ENCODE measurements at places on chromosomes 4 and X.

- no peak for DNase-seq
These were observed 67.8 kb downstream of the ZNF674 start for GRCh38 chrX:46477435-46477834.

DNA sequence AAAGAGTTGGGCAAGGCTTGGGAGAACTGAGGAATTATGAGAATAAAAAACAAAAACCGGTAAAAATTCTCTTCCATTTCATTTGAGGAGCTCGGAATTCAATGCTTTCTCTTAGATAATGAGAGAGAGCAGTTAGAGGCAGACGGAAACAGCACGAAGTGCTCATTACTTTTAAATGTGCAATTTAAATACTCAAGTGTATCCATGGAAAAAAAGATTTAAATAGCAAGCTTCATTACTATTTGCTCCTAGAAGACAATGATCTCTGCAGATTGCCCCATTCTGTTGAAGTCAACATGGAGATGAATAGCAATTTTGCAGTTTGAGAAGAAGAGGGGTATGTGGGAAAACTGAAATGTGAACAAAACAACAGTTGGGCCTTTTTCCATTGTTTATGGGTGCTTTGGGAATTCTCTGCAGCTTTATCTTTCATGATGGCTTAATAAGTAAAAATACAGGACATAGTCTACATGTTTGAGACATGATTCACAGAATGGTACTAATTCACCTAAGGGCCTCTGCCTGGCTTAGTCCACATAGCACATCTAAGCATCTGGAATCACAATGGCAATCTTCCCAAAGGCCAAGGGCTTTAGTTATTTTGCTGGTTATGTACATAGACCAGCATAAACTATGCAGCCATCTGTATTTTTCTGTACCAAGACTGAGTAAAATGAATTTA is 512.7 kb upstream of the FAT1 start:
- DNase-seq = peak; percentile 4

GRCh38 chr4:17595471-17596005 is 18.5 kb downstream of the LAP3 start:
- DNase-seq = no peak

DNA sequence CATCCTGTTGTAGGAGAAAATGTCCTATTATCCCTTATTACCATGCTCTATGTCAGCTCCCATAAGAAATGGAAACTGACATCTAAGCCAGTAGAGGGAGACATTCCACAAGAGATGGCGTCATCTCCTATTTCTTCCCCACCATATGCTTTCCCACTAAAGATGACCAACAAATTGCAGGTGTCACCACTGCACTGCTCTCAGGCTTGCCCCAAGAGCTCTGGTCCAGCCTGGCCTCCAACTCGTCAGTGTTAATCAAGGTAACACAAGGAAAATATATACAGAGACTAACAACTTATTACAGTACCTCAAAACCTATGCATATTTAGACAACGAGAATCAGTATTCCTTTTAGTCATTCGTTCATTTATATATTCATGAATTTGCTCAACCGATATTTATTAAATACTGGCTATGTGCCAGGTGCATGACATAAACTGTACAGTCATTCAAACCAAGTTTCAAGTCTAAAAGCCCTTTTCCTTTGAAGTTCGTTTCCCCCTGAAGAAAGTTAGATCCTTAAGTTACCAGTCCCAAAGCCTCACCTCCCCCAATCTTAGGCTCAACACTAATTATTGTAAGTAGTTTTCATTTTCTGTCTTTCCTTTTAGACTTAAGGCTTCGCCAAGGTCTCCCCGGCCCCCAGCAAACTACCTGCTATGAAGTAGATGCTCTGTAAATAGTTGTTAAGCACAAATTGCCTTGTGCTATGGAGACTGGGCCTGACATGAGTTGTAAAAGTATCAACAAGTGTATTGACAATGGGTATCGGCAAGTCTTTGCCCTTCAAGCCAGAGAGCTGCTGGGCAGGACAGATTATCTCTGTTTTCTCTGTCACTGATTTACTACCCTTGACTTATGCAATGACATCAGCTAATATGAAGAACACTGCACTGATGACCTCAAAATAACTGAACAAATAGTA is 3.1 kb upstream of the FGB start:
- peak; percentile 35 for DNase-seq

DNA sequence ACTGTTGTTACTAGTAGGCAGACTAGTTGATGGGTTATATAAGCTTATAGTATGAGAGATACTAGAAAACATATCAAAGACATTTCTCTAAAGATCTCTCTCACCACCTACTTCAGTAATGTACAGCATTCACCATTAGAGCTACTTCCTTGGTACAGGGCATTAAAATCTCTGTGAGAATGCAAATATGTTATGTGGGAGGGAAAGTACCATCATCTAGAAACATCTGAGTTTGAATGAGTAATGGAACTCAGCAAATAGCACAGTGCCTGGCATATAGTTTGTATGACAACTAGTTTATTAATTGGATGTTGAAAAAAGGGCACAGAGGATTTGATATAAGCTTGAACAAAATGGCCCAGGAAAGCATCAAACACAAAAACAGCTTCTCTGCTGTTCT is 211.1 kb downstream of the GLUD2 start:
- DNase-seq = no peak

GRCh38 chr4:127975121-127975770 is 10.0 kb downstream of the ABHD18 start:
- DNase-seq = peak; percentile 23

DNA sequence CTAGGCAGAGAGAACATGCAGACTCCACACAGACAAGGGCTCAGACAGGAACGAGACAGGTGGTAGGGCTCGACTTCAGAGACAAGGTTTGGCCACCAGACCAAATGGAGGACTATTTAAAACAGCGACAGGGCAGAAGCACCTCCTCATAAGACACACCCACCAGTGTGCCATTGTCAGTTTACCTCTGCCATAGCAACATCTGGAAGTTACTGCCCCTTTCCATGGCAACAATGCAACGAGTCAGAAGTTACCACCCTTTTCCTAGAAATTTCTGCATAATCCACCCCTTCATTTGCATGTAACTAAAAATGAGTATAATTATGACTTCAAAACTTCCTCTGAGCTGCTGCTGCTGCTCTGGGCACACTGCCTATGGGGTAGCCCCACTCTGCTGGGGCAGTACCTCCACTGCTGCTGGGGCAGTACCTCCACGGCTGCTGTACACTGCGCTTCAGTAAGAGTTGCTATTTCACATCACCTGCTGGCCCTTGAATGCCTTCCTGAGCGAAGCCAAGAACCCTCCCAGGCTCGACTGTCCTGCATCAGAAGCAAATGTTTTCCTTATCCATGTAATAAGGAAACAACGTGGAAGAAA is 2222.3 kb upstream of the AGA start:
- no peak for DNase-seq

DNA sequence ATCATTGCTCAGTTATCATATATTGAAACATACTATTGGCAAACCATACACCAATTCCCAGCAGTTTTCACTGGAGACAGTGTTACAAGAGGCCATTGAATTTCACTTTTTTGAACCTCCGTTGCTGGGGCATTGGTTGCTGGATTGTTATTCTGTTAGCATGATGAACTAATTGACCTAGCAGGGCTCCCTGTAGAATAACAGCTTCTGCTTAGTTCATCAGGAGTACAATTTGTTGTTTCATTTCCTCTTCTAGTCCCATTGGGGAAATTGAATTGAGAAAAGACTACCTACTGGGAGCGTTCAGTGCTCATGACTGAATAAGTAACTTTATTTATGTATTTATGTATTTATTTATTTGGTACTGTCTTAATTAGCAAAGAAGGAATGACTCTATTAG is 151.6 kb downstream of the SLIT2 start:
- no peak for DNase-seq

DNA sequence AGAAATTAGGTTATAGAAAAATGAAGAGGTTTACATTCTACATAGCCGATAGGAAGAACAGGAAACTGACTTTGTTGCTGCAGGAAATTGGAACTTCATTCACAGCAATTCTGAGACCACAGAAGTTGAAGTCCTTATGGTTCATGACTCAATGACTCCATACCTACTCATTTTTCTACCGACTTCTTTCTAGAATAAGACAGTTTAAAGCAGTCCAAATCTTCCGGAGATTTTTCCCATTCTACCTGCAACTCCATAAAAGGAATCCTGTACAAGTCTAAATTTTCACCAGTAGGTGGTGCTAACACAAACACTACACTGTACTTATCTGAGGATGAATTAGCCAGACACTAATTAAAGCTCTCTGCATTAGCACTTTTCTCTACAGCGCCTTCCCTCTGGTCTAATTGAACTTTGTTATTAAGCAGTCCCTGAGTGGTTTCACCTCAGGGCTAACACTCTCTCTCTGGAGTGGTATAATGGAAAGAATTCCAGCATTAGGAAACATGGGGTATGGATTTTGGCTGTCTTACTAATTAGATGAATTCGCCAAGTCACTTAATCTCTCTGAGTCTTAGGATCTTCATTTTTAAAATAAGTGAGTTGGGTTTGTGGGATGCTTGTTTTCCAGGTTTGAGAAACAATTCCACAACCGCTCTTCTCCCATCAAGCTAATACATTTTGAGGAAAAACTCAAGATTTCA is 167.9 kb downstream of the SMIM20 start:
- DNase-seq = no peak

GRCh38 chrX:1464971-1465285 is 12.2 kb upstream of the ASMTL start:
- no peak for DNase-seq

GRCh38 chrX:68992821-68993397 is 164.1 kb downstream of the EFNB1 start:
- no peak for DNase-seq

- no peak for DNase-seq
These were observed 49.7 kb downstream of the XIAP start for GRCh38 chrX:123909523-123909922.

- peak; percentile 34 for DNase-seq
These were observed 80.0 kb downstream of the FAT1 start for GRCh38 chr4:186643501-186644310.

DNA sequence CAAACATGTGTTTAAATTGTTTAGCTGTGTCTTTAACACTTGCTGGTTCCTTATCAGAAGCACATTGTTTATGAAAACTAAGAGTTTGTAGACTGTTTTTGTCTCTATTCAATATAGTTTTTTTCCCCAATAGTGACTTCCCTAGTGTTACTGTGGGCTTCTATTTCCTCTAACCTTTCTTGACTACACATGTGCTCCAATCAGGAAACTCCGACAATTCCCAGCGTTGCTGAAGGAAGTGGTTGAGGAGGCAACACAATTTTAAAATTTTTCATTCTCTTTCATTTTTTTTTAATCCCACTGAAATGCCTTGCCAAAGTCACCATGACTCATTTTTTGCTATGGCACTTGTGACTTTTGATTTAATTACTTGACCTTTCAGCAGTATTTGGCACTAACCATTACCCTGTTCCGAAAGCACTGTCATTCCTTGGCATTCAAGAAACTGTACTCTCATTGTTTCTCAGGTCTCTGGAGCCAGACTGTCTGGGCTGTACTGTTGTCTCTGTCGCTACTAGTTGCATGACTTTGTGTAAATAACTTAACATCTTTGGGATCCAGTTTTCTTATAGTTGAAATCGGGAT is 67.6 kb upstream of the FREM3 start:
- no peak for DNase-seq

GRCh38 chrX:42524379-42524778 is 253.6 kb downstream of the PPP1R2C start:
- DNase-seq = no peak

DNA sequence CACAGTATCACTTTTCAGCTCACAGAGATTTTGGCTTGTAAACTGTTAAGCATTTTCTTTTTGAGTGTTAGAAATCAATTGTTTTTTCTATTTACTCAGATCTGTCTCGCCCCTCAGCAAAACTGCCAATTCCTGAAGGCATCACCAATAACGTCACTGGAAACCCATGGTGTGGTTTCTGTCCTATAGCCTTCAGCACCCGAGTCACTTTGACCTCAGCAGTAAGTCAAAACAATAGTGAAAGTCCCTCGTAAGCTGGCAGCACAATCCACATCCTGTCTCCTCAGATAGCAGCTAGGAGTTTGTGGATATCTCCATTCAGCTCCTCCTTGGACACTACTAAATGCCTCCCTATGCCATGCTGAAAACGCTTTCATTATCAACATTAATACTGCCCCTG is 1787.4 kb upstream of the ADGRL3 start:
- no peak for DNase-seq

DNA sequence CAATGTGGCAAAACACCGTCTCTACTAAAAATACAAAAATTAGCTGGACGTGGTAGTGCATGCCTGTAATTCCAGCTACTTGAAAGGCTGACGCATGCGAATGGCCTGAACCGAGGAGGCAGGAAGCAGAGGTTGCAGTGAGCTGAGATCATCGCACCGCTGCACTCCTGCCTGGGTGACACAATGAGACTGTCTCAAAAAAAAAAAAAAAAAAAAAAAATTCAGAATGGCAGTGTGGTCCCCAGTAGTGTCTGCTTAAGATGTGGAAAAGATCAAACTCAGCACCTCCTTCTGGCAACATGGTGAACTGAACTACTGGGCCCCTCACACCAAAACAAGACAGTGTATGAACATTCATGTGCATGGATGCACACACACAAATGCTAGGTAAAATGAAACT is 32.2 kb downstream of the SMS start:
- no peak for DNase-seq

DNA sequence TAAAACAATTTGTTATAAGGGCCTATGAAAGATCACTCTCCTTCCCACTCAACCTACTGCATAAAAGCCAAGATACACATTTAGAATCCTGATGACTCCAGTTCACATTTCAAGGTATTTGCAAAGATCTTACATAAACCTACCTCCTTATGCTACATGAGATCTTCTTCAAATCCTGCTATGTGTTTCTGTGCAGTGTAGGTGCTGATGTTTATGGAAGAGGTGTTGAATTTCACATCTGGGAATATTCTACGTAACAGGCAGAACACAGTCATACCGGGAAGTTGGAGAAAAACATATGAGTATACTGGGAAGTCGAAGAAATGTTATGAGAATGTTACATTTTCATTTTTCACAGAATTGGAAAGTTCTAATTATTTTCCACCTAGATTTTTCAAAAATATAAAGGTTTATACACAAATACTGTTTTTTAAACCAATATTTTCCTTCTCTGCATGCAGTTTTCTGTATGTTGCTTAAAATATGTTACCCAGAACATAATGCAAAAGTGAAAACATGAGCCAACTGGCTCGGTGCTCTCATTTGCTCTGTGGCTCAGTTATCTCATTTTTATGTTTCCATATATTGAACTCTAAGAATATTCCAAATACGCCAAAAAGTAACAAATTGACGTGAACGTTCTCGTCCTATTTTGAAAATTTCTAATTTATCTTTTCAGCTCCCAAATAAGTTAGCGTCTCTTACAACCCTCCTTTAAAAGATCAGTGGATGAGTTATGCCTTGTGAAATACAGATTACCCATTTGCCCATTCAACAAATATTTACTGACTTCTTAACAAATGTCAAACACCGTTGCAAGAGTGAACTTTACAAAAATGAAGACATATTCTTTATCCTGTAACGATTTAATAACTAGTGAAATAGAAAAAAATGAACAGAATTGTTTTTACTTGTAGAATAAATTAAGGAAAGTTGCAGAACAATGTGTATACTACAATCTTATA is 899.3 kb downstream of the STIM2 start:
- DNase-seq = no peak

DNA sequence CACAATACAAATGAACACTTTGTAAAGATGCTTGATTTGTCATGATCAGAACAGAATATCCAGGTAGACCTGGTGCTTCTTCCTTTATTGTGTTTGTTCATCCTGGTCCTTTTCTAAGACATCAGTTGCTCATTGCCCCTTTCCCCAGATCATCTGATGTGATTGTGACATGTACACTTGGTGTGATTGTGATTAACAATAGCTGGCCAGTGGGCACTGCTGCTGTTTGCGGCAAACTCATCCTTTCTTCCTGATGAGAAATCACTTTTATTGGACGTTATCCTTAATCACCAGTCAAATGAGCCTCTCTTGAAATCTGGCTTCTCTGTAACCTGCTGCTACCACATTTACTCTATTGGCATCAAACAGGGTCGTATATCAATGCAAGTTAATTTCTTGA is 135.1 kb downstream of the PCDH7 start:
- no peak for DNase-seq

Measured in fibroblast of the conjunctiva (primary cell).